WTC11 (cell line): ENCODE measurements at places on chromosomes 12 and 14.
A peak's percentile ranks its signal among the peaks of the same experiment; 100 is the strongest.

DNA sequence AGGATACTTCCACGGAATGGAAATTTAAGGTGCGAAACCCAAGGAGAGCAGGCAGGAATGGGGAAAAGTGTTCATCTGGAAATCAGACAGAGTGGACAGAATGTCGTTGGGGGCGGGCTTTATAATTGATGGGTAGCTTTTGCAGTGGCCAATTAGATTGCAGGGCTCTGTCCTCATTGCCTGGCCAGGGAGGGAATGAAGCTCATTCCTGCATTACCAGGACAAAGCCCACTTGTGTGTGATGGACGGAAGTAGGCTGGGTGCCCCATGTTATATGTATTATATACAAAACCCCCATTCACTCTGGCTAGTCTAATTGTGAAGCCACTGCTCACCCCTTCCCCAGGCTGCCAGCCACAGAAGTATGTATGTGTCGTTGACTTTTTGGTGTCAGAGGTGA is 23.6 kb downstream of the ZNF664 start:
- no peak for DNase-seq

DNA sequence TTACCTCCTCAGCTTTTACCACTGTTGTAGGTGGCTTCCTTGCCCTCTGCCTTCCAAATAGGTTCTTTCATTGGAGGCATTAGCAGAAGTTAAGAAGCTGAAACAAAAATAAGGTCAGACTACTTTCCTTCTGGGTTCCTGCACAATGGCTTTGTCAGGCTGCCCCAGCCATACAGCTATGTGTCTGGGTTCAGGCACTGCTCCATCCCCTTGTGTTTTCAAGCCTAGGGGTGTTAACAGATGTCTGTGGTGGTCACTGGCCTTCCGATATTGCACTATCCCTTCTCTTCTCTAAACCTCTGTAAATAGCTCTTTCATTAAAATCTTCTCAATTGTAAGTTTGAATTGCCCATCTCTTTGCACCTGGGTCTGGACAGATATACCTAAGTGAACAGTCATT is 728.9 kb downstream of the SLC16A7 start:
- DNase-seq, result no peak

GRCh38 chr12:76025601-76026575 is 5.7 kb downstream of the PHLDA1 start:
- DNase-seq, result no peak

DNA sequence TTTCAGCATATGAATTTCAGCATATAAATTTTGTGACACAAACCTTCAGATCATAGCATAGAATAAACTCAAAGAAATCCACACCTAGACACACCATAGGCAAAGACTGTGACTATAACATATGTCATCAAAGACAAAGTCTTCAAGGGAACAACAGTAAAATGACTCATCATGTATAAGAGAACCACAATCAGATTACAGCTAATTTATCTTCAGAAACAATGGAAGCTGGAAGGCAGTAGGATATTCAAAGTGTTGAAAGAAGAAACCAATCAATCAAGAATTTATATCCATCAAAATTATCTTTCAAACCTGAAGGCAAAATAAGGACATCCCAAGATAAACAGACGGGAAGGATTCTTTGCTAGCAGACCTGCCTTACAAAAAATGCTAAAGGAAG is 29.0 kb downstream of the DLK1 start:
- no peak for DNase-seq

DNA sequence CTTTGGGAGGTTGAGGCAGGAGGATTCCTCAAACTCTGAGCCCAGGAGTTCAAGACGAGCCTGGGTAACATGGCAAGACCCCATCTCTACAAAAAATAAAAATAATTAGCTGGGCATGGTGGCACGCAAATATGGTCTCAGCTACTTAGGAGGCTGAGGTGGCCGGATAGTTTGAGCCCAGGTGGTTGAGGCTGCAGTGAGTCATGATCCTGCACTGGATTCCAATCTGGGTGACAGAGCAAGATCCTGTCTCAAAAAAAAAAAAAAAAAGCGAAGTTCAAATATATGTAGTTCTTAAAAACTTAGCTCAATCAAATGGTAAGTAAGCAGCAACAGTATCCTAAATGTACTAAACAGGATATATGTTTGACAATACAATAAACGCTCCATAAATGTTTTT is 85.5 kb upstream of the SSTR1 start:
- DNase-seq, result no peak

DNA sequence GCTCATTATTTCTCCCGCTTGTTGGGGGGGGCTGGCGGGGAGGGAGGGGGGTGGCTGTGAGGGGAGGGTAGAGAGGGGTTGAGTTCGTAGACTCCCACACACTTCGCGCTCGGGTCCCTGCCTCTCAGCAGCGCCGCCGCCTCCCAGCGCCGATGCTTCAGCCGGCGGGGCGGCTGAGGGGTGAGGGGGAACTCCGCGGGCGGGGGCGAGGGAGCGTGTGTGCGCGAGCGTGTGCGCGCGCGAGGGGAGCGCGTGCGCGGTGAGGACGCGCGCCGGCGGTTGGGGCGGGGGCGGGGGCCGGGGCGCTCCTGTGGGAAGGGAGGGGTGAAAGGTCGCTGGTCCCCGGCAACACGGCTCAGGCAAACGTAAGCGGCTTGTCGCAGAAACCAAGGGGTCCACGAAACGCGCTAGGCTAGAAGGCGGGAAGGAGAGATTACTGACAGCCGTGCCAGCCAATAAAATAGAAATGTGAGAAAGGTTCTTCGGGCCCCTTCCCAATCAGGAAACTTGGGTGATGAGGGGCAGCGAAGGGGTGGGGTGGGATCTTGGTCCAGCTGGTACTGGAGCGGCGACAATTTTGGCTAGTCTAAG is 343 bp upstream of the NOVA1 start:
- DNase-seq, result peak; percentile 95

GRCh38 chr14:94423453-94424056 is 29.0 kb downstream of the SERPINA11 start:
- peak; percentile 90 for DNase-seq

- DNase-seq, result no peak
Measured at GRCh38 chr12:78290606-78291345, 460.1 kb downstream of the NAV3 start.

DNA sequence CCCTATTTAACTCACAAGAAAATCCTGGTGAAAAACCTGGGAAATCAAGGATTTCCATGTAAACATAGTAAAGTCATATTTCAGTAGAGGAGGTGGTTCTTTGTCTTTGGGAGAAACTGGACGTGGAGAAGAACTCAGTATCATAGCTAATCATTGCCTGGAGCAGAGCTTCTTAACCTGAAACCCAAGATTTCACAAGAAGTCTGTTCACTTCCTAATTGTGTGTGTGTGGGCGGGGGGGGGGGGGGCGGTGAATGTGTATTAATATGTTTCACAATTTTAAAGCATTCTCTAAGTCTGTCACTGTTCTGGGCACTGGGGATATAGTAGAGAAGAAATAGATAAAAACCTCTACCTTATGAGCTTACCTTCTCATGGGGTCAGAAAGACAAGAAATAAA is 96.7 kb upstream of the PPP4R3A start:
- no peak for DNase-seq

DNA sequence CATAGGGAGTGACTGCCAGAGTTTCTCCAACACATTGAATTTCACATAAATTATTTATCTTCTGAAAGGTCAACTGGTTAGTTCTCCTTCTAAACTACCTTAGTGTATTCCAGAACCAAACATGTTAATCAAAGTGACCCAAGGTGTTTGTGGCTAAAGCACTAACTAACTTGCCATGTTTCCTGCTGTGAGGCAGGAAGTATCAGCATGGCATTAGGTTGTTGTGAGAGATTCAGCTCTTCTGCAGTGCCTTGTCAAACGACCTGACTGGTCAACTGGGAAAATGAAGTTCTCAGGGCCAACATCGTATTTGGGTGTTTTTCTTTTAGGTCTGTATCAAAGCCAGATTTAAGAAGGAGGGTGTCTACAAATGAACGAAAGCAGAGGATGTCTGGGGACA is 448.1 kb downstream of the APAF1 start:
- DNase-seq, result no peak

- DNase-seq, result no peak
Measured at GRCh38 chr12:47987411-47988072, 16.7 kb downstream of the COL2A1 start.

GRCh38 chr14:24978862-24979724 is 70.9 kb downstream of the STXBP6 start:
- no peak for DNase-seq

GRCh38 chr12:126243814-126244440 is 1178.7 kb downstream of the AACS start:
- DNase-seq, result no peak

- no peak for DNase-seq
Measured at GRCh38 chr12:113702836-113703235, 231.2 kb upstream of the LHX5 start.

GRCh38 chr14:78119440-78119839 is 50.7 kb upstream of the NRXN3 start:
- DNase-seq, result no peak

GRCh38 chr12:76317976-76318375 is 30.2 kb downstream of the BBS10 start:
- DNase-seq, result no peak

- no peak for DNase-seq
Measured at GRCh38 chr12:116962197-116962596, 51.4 kb downstream of the FBXW8 start.

DNA sequence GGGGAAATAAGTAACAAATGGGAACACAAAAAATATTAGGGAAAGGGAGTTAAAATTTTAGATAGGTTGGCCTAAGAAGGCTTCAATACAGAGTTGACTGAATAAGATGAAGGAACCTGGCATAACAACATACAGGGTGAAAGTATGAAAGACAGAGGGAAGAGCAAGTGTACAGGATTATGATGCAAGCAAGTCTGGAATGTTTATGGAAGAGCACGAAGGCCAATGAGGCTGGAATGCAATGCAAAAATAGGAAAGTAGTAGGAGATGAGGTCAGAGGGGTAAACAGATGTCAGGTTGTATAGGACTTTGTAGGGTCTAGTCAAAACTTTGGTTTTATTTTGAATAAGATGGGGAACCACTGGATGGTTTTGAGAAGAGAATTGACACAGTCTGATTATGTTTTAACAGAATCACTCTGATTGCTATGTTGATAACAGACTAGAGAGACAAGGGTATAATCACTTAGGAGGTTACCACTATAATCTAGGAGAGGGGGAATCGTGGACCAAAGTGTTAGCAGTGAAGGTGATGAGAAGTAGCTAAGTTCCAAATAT is 96.8 kb downstream of the OSBPL8 start:
- DNase-seq, result no peak

DNA sequence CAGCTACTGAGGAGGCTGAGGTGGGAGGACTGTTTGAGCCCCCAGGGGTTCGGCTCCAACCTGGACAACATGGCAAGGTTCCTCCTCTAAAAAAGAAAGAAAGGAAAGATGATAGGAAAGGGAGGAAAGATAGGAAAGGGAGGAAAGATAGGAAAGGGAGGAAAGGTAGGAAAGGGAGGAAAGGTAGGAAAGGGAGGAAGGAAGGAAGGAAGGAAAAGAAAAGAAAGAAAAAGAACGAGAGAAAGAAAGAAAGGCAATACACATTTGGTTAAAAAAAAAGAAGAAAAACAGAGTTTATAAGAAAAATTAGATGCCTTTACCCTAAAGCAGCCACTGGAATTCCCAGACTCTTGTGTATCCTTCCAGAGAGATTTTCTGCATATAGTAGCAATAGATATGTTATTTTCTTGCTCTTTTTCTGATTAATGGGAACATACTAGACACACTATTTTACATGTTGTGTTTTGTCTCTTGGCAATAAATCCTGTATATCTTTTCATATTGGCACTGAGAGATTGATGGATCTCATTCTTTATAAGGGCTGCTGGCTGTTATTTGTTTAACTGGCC is 12.2 kb downstream of the HNF1A start:
- DNase-seq, result no peak

- no peak for DNase-seq
Measured at GRCh38 chr14:69281450-69282169, 21.7 kb downstream of the GALNT16 start.

DNA sequence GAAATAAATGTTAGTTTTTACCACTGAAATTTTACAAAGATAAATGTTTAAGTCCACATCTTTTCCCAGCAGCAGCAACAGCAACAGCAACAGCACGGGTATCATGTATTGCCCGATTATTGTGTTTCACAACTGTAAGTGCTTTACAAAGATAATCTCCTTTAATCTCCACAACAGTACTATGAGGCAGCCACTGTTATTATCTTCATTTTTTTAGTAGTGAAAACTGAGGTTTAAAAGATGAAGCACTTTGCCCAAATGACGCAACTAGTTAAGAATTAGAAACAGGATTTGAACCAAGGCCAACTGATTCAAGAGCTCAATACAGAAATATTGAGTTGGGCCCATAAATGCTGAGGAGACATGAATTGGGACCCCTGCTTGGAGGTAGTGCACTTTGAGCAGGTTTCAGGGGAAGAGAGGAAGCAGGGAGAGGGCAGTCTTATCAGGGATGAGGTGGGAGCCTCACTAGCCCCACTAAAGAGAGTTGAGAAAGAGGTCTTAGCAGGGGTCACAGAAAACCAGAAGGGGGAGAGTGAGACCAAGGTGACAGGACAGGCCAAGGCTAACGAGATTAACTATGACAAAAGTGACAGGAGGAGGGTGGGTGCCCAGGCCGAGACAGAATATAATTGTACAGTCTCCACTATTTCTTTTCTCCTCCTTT is 15.3 kb downstream of the KRT2 start:
- no peak for DNase-seq

DNA sequence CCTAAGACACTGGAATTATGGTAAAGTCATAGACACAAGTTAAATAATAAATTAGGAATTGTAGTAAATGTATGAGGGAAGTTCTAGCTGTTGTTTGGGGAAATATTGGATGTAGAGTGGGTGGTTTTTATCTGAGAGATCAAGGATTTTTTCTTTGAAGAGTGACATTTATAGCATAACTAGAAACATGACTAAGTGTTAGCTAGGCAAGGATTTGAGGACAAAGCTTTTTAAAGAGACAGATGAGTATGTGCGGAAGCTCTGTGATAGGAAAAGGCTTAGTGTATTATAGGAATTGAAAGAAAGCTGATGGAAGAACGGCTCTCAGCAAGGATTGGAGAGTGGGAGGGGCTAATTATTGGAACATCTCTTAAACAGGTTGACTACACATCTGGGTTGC is 24.5 kb downstream of the PDZRN4 start:
- DNase-seq, result no peak

- no peak for DNase-seq
Measured at GRCh38 chr12:130873825-130874224, 2.0 kb downstream of the RAN start.

GRCh38 chr12:117842630-117843029 is 126.2 kb downstream of the KSR2 start:
- peak; percentile 52 for DNase-seq

GRCh38 chr12:88752183-88752582 is 171.9 kb upstream of the KITLG start:
- no peak for DNase-seq

- DNase-seq, result no peak
Measured at GRCh38 chr12:46233423-46233822, 35.4 kb downstream of the SLC38A1 start.

DNA sequence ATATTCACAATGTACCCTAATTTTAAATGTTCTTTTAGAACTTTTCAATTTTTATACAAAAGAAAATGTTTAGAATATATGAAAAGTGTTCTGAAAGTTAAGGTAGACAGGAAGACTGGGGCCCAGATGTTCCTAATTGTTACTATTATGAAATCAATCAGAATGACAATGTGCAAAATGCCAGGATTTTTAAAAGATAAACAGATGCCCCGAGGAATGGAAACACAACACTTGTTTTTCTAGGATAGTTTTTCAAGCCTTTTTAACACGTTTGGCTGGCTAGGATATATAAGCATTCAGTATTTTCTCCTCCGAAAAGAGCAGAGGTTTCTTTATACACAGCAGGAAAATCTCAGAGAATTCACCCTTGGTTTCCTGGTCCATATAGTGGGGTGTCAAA is 106.8 kb downstream of the ESR2 start:
- no peak for DNase-seq
